ENCODE measurements at places on chromosomes 13 and 19.

DNA sequence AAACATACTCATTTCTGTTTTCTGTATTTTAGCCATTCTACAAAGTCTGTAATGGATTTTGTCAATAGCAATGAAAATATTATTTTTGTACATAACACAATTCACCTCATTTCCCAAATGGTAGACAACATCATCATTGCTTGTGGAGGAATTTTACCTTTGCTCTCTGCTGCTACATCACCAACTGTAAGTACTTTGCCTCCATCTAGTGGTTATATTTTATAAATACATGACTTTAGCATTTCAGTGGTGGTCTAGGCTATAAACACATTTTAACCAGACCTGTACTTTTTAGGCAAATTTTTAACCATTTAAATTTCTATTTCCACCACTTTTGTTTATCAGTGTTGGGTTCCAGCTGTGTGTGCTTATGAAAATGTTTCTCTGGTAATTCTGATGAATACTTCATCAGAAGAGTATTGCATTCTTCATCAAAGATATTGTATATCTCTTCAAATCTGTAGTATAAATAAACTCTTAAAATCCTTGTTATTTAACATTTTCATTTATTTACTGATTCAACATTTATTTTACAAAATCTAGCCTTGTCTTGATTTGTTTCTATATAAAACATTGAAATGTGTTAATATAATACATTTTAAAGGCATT, 222.4 kb downstream of the NBEA start:
- DNase-seq = no peak

DNA sequence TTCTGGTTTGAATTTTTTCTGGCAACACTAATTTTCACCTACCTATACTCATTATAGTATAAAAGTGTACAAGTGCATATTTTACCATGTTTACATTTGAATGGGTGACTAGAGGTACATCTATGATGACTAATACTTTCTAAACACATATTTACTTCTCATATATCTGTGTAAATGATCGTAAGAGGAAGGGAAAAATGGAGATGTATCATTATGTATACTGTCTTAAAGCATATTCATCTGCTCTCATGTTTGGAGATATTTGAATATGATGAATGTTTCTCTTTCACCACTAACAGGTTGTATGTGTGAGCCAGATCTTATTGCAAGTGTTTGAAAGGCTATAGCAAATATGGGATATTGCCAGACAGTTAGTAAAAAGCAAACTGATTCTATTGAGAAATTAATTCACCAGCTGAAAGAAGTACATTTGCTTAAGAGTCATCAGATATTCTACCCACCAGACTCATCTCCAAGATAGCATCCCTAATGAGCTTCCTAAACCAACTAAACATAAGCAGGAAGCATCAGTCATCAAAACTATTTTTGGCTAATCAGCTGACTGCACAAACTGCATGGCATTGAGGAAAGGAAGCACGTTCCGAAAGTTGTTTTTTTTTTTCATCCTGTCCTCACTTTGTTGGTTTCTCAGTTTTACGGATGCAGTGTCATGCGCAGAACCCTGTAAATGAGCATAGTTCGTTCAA, 738.2 kb downstream of the GPC5 start:
- no peak for DNase-seq

DNA sequence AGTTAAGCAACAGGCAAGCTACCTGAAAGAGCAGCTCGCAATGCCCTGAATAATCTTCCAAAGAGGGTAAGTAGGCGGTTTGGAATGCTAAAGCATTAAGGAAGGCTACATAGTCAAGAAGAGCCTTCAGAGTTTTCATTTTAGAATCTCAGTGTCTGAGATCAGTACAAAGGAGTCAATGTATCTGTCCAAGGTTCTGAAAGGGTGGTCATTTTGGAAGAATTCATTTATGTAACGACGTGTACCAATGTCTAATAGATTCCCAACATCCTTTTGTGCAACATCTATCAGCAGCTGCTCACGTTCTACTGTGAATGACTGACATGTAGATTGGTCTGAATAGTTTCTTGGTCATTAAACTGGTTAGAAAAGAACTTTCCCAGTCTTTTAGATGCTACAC, 15.2 kb downstream of the ZNF665 start:
- no peak for DNase-seq

DNA sequence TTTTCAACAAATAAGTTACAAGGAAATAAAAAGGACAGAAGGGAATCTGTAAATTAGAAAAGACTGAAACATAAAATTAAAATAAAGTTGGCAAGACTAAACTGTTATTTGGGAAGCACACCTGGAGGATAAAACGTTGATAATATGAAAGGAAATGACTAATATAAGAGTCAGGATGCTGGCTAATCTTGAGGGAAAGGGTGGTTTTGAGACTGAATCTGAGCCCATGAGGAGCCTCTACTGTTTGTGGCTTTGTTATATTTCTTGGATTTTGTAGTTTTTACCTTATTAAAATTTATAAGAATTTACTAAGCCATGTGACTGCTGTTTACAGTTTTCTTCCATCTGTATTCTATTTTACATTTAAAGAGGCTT, 718.0 kb upstream of the SPRY2 start:
- no peak for DNase-seq

DNA sequence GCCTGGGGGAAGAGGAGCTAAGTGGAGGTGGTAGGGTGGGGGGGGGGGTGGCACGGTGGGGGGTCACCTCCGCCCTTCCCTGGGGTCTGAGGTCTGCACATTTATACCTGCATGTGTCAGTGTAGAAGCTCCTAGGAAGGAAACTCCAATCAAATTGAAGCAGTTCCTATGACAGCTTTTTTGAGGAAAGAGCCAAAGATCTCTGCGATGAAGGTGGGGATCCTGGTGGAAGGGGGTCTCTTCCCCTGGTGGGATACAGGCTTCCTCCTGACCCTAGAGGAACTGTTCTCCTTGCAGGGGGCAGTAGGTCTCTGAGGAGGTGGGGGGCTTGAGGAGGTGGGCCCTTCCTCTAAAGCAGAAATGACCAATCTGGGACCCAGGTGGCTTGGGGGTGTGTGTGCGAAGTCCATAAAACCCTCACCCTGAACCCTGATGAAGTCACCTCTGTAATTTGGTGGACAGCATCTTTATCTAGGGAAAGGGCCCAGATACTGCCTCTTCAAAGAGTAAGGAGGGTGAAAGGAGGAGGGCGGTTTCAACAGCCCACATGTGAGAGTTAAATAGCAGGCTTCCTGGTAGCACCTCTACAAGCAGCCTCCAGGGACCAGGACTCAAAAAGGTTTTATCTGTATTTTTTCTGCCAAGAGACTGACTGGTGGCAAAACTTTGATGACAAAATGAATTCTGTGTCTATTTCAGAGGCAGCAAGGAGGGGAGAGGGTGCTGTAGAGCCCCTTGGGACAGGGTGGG, 12.9 kb downstream of the RANBP3 start:
- DNase-seq = no peak

DNA sequence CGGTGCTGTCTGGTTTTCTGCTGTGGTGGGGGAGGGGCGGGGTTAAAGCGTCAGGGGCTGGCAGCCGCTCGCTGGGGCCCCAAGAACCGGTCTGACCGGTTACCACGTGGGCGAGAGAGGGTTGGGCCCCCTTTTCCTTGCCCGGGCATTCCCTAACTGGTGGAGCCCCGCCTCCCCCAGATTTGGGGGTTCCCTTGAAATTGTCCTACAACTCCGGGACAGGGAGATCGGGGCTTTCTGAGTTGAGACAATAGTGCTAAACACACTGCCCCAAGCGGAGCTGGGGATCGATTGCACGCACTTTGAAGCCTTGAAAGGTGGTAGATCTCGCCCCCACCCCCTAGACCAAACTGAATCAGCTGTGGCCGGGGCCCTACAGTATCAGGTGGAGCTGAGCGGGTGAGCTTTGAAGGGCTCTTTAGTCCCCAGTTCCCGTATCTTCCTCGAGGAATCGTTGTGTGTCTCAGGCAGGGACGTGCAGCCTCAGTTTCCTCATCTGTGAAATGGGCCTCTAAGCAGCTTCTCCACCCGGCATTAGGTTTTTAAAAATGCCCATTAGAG, 4.8 kb downstream of the IER2 start:
- peak; percentile 77 for DNase-seq

- DNase-seq = no peak
These were observed 15.2 kb downstream of the GAS6 start for GRCh38 chr13:113848431-113849260.

DNA sequence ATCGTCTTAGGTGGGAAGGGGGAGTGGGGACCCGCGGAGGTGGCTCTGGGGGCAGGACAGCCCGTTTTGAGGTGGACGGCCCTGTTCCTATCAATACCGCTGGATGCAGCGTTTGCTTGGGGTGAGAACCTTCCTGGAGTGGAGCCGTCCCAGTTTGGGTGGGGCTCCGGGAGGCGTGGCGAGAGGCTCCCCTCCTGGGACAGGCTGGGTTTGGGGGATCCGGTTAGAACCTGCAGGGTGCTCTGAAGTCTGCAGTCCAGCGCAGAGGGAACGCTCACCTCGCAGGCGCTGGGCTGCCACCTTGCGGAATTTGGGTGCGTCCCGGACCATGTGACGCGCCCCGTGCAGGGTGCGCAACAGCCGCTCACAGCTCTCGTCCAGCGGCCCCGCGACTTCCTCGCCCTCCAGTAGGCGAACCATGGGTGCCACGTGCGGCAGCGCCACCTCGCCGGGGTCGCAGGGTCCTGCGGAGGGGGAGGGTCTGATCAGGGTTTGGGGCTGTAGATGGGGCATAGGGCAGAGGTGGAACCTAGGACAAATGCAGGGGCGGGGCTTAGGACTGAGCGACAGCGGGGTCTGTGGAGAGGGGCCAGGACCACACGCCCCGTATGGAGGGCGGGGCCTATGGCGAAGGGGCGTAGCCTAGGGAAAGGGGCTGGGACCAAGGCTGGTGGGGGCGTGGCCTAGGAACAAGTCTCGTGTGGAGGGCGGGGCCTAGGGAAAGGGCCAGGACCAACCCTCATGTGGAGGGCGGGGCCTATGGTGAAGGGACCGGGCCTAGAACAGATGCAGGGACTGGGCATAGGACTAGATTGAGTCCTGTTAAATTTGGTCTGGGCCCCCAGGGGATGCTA, 13.8 kb downstream of the SH2D3A start:
- DNase-seq = peak; percentile 86

GRCh38 chr19:12872255-12872654, 9.0 kb downstream of the DNASE2 start:
- no peak for DNase-seq

- DNase-seq = no peak
These were observed 110.1 kb downstream of the SLAIN1 start for GRCh38 chr13:77807431-77808135.

DNA sequence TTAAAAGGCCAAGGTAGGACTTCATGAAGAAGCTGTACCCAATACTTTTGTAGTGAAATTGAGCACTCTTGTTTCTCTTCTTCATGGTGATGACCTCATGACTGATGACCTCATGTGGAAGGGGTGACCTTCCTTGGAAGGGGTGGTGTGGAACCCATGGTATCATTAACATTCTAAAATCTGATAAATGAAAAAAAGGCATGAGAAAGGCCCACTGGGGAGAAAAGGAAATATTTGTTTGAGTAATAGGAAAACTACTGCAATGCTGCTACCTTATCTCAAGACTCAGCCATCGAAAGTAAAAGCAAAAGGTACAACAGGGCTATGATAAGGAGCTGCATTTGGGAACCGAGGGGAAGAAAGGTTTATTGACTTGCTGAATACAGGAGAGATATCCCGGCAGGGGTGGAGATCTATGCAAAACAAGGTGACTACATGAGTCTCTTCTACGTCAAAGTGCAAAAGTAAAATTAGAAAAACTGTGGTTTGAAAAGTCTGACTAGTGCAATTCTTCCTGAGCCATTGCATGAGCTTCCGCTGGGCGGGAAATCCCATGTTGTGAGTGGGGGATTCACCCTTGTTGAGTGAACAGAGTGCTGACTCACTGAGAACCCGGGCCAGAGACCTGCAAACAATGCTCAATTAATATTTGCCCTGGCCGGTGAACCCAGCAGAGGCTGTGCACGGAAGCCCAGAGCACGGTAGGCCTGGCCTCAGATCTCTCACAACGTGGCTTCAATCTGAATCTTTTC, 138.9 kb upstream of the RFC3 start:
- DNase-seq = peak; percentile 52

DNA sequence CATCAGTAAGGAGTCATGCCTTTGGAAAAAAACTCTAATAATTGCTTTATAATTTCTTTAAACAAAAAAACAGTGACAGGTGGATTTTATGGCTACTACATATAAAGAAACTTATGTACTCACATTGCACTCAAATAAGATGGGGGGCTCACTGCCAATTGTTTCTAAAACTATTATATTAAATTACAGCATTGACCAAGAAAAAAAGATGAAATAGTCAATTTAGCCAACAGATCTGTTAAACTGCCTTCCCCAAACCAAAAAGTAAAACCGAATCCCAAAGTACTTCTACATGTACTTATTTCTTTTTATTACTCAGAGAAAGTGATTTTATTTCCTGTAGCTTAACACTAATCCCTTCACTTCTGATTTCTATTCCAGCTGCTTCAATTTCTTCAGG, 716.8 kb upstream of the SLITRK5 start:
- no peak for DNase-seq

GRCh38 chr13:20340759-20341171, 108.6 kb upstream of the GJB6 start:
- no peak for DNase-seq

- no peak for DNase-seq
These were observed 34.1 kb downstream of the CRTC1 start for GRCh38 chr19:18717601-18718000.

DNA sequence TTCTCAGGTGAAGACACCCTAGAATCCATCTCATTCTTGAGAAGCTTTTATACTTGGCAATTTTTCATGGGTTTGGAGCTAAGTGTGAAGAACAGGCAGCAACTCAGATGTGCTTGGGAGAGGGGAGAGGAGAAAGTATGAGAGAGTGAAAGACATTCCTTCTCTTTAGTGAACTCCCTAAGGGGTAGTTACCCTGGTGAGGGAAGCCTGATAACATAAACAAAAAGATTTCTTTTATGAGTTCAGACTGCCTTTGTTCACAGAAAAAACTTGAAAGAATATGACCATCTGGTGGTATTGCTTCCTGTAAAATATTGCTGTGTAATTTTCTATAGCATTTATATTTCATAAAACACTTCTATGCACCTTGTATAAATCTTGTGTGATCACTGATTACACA, at the start of gene STOML3:
STOML3 (minus strand) TSS at position 139 of the 400 bp plus-strand sequence; CDS start at position 29, 110 bp downstream.
- DNase-seq = no peak

- DNase-seq = no peak
These were observed 1306.9 kb downstream of the UQCRFS1 start for GRCh38 chr19:27906081-27906480.

DNA sequence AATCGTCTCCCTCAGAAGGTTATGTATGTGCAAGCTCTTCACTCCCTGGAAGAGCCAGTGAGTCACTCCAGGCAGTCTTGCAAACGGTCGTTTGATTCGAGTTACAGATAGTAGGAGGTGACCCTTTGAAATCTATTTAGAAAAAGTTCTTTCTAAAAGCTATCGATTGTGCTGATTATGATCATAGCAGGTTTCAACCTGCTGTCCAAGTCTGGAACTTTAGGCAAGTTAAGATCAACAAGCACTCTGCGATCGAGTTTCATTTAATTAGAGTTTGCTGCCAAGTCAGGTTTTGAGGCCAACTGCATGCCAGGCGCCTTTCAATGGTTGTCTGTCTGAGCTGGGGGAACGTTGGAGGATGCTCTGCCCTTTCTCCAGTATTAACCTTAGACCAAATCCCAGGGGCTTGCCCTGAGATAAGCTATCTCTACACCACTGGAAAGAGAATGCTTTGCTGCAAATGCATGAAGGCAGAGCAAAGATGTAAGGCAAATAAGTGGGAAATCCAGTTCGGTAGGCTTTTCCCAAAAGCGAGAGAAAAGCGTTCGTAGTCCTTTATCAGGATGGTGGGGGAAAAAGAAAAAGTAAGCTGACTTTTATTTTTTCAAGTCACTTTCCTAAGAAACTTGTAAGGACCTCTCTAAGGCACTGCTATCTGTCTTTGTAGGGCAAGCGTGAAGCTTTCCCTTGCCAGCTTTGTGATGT, 287.5 kb downstream of the ATP8A2 start:
- DNase-seq = no peak

GRCh38 chr19:4687396-4687795, 17.3 kb upstream of the MYDGF start:
- no peak for DNase-seq
